ENCODE measurements at places on chromosomes 13 and 19. TPM values are rescaled to one million over a fixed set of nuclear protein-coding genes. Genes with fewer than 3 reads are reported as not detected.

OVOL3 gene
- not detected for total RNA-seq

- H3K27me3 ChIP-seq = no peaks in the 10 kb centered on the region
- no peak for DNase-seq
- no peaks in the 10 kb centered on the region for H3K4me1 ChIP-seq
- H3K36me3 ChIP-seq = no peaks in the 10 kb centered on the region
Measured at GRCh38 chr13:47129461-47129860, 232.6 kb upstream of the HTR2A start.

GRCh38 chr13:48939728-48940127, 36.0 kb upstream of the FNDC3A start:
- H3K27me3 ChIP-seq = no peaks in the 10 kb centered on the region
- H3K36me3 ChIP-seq = no peaks in the 10 kb centered on the region
- no peak for DNase-seq
- peaks cover 15% of the 10 kb centered on the region for H3K4me1 ChIP-seq

KIR3DL1 gene
- total RNA-seq = not detected

DNA sequence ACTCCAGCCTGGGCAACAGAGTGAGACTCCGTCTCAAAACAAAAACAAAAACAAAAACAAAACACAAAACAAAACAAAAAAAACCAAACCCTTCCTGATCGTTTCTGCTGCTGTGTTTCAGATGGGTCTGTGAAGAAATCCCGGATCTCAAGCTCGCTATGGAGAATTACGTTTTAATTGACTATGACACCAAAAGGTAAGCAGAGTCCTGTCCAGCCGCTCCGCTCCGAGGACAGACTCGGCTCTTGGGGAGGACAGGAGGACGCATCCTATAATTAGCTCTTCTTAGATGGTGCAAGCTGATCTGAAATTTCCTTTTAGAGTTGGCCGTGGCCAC, 22.0 kb downstream of the DOT1L start:
- H3K4me3 ChIP-seq = no peak overlapping the region
- no peaks in the 10 kb centered on the region for H3K27me3 ChIP-seq
- no peak overlapping the region for H3K27ac ChIP-seq
- DNase-seq = no peak
- H3K36me3 ChIP-seq = peaks cover 10% of the 10 kb centered on the region

GRCh38 chr19:39843919-39844793, 2.0 kb downstream of the FBL start:
- H3K27ac ChIP-seq = no peak overlapping the region
- H3K4me3 ChIP-seq = no peak overlapping the region
- no peaks in the 10 kb centered on the region for H3K27me3 ChIP-seq
- no peaks in the 10 kb centered on the region for H3K36me3 ChIP-seq

GRCh38 chr13:43564952-43565351, 221.8 kb downstream of the ENOX1 start:
- peaks cover 4% of the 10 kb centered on the region for H3K4me1 ChIP-seq
- H3K4me3 ChIP-seq = no peak overlapping the region
- no peaks in the 10 kb centered on the region for H3K27me3 ChIP-seq
- DNase-seq = no peak

DNA sequence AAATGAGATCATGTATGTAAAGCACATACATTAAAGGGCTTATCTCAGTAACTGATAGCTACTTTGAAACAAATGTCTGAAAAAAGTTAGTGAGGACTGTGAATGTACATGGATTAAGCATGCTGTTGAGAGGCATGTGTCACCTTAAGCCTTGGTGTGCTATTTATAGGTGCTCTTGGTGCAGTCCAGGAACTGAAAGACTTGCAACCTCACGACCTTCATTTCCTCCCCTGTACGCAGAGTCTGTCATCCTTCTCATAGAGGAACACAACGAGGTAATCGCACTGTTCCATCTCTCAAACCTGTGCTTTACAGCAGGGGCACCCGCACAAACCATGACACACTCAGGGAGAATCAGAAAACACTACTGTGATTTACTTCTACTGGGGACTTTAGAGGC, 65.6 kb downstream of the UFM1 start:
- no peak overlapping the region for H3K27ac ChIP-seq
- no peaks in the 10 kb centered on the region for H3K36me3 ChIP-seq
- DNase-seq = no peak
- H3K4me1 ChIP-seq = no peaks in the 10 kb centered on the region
- H3K27me3 ChIP-seq = no peaks in the 10 kb centered on the region

ZNF563 gene
- total RNA-seq = 6.0 TPM

DNA sequence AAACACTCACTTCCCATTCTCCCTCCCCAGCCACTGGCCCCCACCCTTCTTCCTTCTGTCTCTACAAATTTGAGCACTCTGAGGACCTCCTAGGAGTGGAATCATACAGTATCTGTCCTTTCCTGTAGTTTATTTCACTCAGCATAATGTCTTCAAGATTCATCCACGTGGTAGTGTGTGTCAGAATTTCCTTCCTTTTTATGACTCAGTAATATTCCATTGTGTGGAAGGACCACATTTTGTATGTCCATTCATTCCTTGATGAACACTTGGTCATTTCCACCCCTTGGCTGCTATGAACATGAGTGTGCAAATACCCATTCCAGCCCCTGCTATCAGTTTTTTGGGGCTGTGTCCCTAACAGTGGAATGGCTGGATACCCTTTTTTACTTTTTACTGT, 9.8 kb downstream of the KLF2 start:
- H3K4me1 ChIP-seq = no peaks in the 10 kb centered on the region
- no peaks in the 10 kb centered on the region for H3K36me3 ChIP-seq
- H3K27ac ChIP-seq = no peak overlapping the region
- H3K4me3 ChIP-seq = no peak overlapping the region
- H3K27me3 ChIP-seq = no peaks in the 10 kb centered on the region

- H3K27ac ChIP-seq = peak overlapping the region; percentile 55
- DNase-seq = peak; percentile 73
- no peaks in the 10 kb centered on the region for H3K36me3 ChIP-seq
- no peak overlapping the region for H3K4me3 ChIP-seq
- H3K27me3 ChIP-seq = no peaks in the 10 kb centered on the region
Measured at GRCh38 chr19:11382898-11383705, 1.0 kb downstream of the EPOR start.

RINL gene
- total RNA-seq = 6.9 TPM

Data from body of pancreas (tissue), 4 donors.